ENCODE measurements at places on chromosomes 13 and 19.
A peak's percentile ranks its signal among the peaks of the same experiment; 100 is the strongest.

GRCh38 chr13:40812102-40812501, 22.7 kb downstream of the SLC25A15 start:
- no peak for DNase-seq

DNA sequence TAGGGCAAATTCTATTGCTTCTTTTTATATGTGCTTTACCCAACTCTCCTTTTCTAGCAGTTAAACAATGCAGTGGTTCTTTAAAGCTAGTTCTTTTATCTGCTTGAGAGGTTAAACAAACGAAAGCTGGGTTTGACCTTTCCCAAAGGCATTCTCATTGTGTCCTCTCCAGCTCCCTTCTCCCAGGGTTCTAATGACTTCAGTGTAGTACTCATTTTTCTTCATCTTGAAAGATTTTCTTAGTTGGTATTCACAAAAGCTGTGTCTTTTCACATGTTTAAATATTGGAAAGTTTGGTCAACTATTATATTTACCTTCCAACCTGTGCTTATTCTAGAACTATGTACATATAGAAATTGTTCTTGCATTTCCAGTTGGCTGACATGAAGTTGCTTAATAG, 1.5 kb downstream of the WASF3 start:
- DNase-seq, result no peak

GRCh38 chr13:83215627-83216026, 666.6 kb downstream of the SLITRK1 start:
- peak; percentile 77 for DNase-seq

- no peak for DNase-seq
Observed at GRCh38 chr19:18701250-18701608, 17.7 kb downstream of the CRTC1 start.

DNA sequence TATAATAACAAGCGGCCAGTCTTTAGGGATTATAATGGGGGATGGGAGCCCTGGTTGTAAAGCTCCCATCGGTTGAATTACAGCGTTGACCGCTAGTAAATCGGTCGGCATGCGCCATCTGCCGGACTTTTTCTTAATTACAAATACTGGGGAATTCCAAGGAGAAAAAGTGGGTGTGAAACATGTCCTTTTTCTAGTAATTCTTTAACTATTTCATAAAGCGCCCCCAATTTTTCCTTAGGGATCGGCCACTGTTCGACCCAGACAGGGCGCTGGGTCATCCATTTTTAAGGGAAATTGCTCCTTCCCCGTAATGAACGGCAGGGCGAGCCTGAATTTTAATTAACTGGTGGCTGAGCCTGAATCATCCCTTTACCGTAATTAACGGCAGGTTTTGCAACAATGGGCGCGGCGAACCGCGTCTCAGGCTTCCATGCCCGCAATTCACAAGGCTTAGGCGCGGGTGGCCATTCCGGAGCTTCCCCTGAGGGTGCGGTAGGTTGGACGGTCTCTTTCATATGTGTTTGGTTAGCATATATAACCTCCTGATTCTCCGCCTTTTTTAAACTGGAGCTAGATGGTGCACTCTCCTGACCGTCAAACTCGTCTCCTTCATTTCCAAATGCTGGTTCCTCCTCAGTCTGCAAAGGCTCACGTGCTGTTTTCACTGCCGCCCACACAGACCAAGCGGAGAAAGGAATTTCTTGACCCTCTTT, 30.2 kb upstream of the EVI5L start:
- DNase-seq, result peak; percentile 75

GRCh38 chr13:24124789-24125476, 35.6 kb upstream of the SPATA13 start:
- DNase-seq, result no peak

DNA sequence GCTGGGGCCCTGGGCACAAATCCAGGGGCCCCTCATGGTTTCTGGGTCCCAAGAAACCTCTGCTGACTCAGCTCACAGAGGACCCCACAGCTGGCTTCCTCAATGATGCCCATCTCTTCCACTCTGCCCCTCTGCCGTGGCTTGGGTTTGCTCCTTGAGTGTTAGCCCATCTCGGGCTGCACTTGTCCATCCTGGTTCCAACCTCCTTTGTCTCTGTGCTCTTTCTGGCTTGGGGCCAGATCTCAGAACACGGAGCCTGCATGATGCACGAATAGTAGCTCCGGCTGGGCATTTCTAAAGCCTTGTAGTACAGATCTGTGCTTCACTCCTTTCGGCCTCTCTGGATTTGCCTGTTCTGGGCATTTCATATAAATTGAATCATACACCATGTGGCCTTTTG, 53.8 kb downstream of the F2RL3 start:
- no peak for DNase-seq

GRCh38 chr13:30156270-30156669, 151.1 kb downstream of the KATNAL1 start:
- DNase-seq, result no peak

DNA sequence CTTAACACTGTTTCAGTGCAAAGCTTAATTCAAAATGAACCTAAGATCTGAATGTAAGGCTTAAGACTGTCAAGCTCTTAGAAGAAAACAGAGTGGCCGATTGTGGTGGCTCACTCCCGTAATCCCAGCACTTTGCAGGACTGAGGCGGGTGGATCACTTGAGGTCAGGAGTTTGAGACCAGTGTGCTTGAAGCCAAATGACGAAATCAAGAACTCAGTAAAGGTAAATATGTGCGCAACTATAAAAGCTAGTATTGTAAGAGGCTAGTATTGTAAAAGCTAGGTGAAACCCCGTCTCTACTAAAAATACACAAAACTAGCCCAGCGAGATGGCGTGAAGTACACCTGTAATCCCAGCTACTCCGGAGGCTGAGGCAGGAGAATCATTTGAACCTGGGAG, 12.7 kb downstream of the ATP4B start:
- DNase-seq, result no peak

DNA sequence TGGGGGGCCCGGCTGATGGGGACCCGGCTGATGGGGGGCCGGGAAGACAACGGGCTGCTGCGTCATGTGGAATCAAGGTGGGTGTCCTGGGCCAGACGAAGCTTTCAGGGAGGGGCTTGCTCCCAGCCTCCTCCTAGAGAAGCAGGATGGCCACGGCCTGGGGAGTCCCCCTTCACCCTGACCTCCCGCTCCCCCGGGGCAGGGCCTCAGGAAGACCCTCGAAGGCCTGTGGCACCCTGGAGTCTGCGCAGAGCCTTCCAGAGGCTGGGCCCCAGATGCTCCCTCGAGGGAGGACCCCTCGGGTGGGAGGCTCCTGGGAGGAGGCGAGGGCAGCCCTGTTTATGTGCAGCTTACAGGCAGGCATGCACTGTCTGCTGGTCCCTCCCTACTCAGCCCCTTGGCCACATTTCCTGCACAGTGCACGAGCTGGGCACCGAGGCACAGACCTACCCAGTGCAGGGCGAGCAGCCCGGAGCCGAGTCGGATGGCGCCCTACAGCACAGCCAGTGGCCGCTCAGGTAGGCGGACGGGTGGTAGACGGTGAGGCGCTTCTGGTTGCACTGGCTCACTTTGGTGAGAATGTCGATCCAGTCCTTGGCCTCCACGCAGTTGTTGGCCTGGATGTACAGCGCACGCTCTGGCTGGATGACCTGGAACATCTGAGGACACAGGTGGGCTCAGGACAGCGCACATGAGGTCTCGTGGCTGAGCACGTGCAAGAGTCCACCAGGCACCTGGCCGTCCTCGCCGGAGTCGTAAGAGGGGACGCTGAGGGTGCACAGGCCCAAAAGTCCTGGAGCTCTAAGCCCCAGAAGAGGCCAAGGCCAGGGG, 22.4 kb upstream of the C13orf46 start:
- no peak for DNase-seq

GRCh38 chr19:21586311-21587116, 81.1 kb downstream of the ZNF429 start:
- DNase-seq, result no peak

DNA sequence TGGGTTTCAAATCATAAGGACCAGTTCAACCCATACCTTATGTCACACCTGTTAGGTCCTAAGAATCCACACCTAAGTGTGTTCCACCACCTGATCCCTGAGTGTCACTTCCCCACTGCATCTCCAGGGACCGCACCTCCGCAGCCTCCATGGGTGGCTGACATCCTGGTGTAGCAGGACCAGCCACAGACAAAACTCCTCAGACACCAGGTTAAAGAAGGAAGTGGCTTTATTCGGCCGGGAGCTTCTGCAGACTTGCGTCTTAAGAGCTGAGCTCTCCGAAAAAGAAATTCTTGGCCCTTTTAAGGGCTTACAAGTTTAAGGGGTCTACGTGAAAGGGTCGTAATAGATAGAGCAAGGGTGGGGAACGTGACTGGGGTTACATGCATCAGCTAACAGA, 509.9 kb downstream of the MYO16 start:
- DNase-seq, result no peak

GRCh38 chr19:57302020-57302465, 18.2 kb upstream of the ZNF543 start:
- DNase-seq, result peak; percentile 97

- peak; percentile 8 for DNase-seq
Observed at GRCh38 chr13:35554972-35555623, 78.6 kb upstream of the MAB21L1 start.

DNA sequence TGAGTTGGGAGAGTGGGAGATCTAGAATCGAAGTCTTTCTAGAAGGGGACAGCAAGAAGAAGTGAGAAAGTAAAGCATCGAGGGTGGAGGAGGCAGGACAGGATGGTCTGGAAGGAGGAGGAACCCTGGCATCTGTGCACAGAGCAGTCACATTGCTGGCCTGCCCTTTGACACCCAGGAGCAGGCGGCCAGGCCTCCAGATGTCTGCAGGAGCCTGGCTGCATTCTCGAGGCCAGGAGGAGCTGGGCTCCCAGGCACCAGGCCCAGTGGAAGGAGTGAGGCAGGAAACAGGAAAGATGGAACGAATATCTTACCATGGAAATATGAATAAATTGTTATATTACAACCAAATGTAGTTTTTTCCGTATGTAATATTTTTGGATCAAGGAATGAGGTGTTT, 27.7 kb upstream of the ARGLU1 start:
- DNase-seq, result no peak

Measured in fibroblast of mammary gland (primary cell).